HFFc6 (cell line): ENCODE measurements at places on chromosomes 16 and 17. TPM values are rescaled to one million over a fixed set of nuclear protein-coding genes. Genes with fewer than 3 reads are reported as not detected.
A peak's percentile ranks its signal among the peaks of the same experiment; 100 is the strongest.

DNA sequence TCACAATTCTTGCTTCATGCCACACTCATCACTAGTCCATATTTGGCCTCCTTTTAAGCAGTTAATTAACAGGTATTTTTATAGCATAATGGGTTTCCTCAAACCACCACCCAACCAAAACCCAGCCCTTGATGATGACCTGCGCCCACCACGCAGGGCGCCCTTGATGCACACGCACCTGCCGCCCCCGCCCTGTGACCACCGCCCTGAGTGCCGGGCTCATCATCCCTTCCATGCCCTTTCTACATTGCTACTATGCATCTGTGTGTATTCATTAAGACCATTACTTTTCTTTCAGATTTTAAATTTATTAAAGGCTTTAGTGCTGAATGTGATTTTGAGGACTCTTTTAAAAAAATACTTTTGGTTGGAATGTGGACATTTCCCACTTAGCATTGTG, 204.8 kb upstream of the CHMP6 start:
- H3K27me3 ChIP-seq = peaks cover 2% of the 10 kb centered on the region
- H3K27ac ChIP-seq = no peak overlapping the region
- H3K4me1 ChIP-seq = peaks cover 51% of the 10 kb centered on the region
- no peak for DNase-seq

GRCh38 chr16:83878838-83879237, 20.1 kb upstream of the MLYCD start:
- H3K4me1 ChIP-seq = no peaks in the 10 kb centered on the region
- no peak overlapping the region for H3K4me3 ChIP-seq
- H3K27ac ChIP-seq = no peak overlapping the region
- H3K27me3 ChIP-seq = peaks cover 36% of the 10 kb centered on the region

TPSG1 gene
- total RNA-seq = not detected in 3 replicates

GRCh38 chr17:61862105-61862574, 1.2 kb downstream of the BRIP1 start:
- peak overlapping the region; percentile 95 for H3K4me3 ChIP-seq
- no peaks in the 10 kb centered on the region; the same call in 1 of the 2 replicates for H3K36me3 ChIP-seq
- H3K27me3 ChIP-seq = no peaks in the 10 kb centered on the region

- peaks cover 6% of the 10 kb centered on the region for H3K4me1 ChIP-seq
- no peak for DNase-seq
- H3K36me3 ChIP-seq = no peaks in the 10 kb centered on the region
- H3K4me3 ChIP-seq = no peak overlapping the region
Measured at GRCh38 chr17:78259192-78259554, 27.7 kb downstream of the TMEM235 start.

GRCh38 chr17:10033449-10033848, 128.4 kb upstream of the RCVRN start:
- H3K27me3 ChIP-seq = peaks cover 7% of the 10 kb centered on the region
- H3K4me3 ChIP-seq = no peak overlapping the region
- H3K27ac ChIP-seq = no peak overlapping the region
- no peaks in the 10 kb centered on the region for H3K36me3 ChIP-seq
- H3K4me1 ChIP-seq = peaks cover 8% of the 10 kb centered on the region; the same call in 1 of the 2 replicates

DNA sequence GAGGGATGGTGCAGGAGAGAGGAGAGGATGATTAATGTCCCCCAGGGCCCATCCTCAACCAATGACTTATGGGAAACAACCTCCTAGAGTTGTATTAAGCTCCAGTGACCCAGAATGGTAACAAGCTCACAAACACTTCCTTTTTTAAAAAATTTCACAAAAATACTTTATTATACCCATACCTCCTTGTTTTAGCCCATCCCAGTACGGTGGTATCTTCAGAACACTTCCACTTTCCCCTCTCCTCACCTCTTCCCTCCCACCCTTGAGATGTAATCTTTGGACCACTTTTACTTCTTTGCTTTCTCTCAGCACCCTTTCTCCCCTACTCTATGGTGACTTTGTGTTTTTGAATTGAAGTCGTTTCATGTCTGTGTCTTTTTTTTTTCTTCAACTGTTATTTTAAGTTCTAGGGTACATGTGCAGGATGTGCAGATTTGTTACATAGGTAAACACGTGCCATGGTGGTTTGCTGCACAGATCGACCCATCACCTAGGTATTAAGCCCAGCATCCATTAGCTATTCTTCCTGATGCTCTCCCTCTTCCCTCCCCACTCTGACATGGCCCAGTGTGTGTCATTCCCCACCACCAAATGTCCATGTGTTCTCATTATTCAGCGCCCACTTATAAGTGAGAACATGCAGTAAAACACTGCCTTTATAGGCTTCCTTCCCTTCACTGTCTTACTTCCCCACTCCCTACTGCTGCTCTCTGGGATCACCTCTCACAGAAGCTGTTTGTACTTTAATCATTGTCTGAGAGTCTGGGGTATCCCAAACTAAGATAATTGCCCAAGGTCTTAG, 124.5 kb downstream of the PRKCB start:
- no peaks in the 10 kb centered on the region for H3K36me3 ChIP-seq
- H3K27me3 ChIP-seq = no peaks in the 10 kb centered on the region; the same call in 1 of the 2 replicates
- DNase-seq = no peak
- no peaks in the 10 kb centered on the region for H3K4me1 ChIP-seq
- no peak overlapping the region for H3K27ac ChIP-seq

DNA sequence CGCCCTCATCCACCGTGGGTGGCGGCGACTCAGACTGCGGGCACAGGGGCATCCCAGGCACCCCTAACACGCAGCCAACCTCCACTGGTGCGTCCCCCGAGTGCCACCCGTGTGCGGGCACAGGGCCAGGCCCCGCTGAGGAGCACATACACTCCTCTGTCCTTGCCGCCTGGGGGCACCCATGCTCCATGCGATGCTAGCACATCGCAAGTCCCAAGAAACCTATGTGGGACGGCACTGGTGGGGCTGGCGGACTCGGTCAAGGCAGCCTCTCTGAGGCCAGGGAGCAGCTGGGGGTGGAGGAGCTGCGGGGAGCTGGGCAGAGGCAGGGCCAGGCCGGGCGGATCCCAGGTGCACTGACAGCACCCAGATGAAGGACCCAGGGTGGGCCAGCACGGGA, 4.0 kb downstream of the ZNF598 start:
- no peak overlapping the region for H3K4me3 ChIP-seq
- peaks cover 5% of the 10 kb centered on the region; the same call in 1 of the 2 replicates for H3K36me3 ChIP-seq
- H3K27me3 ChIP-seq = peaks cover 2% of the 10 kb centered on the region; the same call in 1 of the 2 replicates

DNA sequence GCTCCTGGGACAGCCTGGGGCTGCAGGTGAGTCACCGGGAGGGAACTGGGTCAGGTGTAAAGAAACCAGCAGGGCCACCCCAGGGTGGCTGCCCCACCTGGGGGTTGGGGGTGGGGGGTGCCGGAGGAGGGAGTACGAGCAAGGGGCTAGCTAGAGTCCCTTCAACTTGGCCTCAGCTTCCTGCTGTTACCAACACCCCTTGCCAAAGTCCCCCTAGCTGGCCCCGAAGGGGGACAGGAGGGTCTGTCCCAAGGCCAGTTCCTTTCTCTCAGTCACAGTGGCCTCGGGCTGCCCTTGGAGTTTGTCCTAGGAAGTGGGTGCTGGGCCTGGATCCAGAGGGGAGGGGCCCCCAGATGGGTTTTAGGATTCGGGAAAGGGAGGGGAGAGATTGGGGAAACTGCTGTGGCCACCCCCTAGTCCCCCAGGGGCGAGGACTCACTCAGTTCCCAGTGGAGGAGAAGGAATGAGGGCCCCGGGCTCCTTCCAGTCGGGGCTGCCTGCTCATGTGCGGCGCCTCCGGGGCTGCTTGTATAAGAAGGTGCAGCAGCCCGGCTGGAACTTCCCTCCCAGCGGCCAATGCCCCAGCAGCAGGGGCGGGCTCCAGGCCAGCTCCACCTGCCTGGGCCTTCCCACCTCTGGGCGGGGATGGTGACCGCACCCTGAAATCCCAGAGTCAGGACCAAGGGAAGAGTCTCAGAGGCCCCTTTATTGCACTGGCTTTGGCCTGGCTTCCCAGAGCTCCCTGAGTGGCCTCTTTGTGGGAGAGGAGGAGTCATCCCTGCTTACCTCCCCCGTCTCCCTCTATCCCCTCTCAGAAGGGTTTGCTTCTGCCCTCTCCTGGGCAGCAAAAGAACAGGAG, 7.3 kb downstream of the ARHGAP27 start:
- H3K4me1 ChIP-seq = peaks cover 11% of the 10 kb centered on the region
- H3K36me3 ChIP-seq = peaks cover under 1% of the 10 kb centered on the region; the same call in 1 of the 2 replicates
- peak overlapping the region; percentile 51 for H3K27ac ChIP-seq
- peak; percentile 57 for DNase-seq
- peak overlapping the region; percentile 30; the same call in 1 of the 2 replicates for H3K4me3 ChIP-seq

CYB5D1 gene
- 10.5 to 15.0 TPM (median 12.6 TPM) in 3 replicates for total RNA-seq

DNA sequence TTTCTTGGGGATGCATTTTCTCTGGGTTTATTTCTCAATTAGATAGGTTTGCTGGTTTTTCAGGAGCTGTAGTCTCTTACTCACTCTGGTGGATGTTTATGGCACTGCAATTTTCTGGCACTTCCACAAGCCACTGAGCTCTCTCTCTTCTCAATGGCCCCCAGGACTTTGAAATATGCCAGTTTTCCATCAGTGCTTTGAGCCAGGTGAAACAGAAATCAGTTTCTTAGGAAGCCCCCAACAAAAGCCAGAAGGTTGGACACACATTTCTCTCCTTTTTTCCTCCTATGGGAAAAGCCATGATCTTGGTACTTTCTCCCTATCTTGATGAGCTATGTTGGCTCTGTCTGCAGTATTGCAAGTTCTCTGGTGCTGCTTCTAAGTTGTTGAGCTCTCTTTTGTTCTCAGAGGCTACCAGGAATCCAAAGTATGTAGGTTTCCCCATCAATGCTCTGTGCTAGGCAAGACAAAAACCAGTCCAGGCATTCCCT, 90.7 kb upstream of the SMIM36 start:
- DNase-seq = peak; percentile 50
- no peak overlapping the region for H3K27ac ChIP-seq
- peaks cover 25% of the 10 kb centered on the region for H3K27me3 ChIP-seq
- H3K36me3 ChIP-seq = peaks cover 27% of the 10 kb centered on the region
- peaks cover 6% of the 10 kb centered on the region for H3K4me1 ChIP-seq
- no peak overlapping the region for H3K4me3 ChIP-seq

DNA sequence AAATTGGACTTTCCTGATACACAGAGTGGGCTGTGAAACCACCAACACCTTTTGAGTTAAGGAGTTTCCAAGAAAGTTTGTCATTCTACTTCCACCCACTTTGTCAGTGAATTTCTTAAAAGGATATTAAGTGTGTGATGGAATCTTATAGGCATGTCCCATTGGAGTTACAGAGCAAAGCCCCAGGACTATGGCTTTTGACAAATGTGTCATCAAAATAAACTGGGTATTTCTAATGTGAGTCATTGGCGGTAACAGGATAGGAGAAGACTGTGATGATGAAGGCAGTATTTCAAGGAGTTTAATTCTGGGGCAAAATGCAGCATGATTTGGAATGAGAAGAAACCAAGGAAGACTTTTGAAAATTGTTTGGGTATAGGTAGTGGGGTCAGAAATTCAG, 1013.8 kb upstream of the EEF2KMT start:
- H3K4me3 ChIP-seq = peak overlapping the region; percentile 5; the same call in 1 of the 2 replicates
- peak; percentile 68 for DNase-seq
- no peak overlapping the region for H3K27ac ChIP-seq
- no peaks in the 10 kb centered on the region for H3K36me3 ChIP-seq
- H3K4me1 ChIP-seq = peaks cover 9% of the 10 kb centered on the region; the same call in 1 of the 2 replicates

MYL11 gene
- 0.94 to 1.2 TPM in 2 of 3 replicates, not detected in the other for total RNA-seq
